ENCODE measurements at places on chromosomes 3 and 15. TPM values are rescaled to one million over a fixed set of nuclear protein-coding genes. Genes with fewer than 3 reads are reported as not detected.
A peak's percentile ranks its signal among the peaks of the same experiment; 100 is the strongest.

The DUOX1 gene
- total RNA-seq: under 0.01 TPM

- DNase-seq: no peak
Observed at GRCh38 chr15:68337826-68338225, 60.3 kb downstream of the FEM1B start.

The TRIM42 gene
- total RNA-seq: not detected

GRCh38 chr15:65077981-65078352 is 1.4 kb downstream of the KBTBD13 start:
- peak; percentile 97 for DNase-seq

- DNase-seq: no peak
Observed at GRCh38 chr3:187952849-187953248, 201.1 kb upstream of the LPP start.

DNA sequence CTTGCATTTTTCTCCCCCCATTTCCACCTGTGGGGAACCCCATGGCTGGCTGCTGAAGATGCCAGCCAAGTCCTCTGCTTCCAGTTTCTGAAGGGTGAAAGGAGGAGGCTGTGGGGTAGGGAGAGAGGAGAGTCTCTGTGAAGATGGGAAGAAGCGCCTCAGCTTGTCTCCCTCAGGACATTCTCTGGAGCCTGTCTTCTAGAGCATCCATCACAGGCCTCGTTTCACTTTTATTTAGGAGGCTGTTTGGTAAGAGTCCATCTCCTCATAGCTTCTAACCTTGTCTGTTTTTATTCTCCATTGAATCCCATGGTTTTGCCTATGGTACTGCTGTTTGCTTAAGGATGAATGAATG is 8.8 kb upstream of the LCTL start:
- DNase-seq: no peak

DNA sequence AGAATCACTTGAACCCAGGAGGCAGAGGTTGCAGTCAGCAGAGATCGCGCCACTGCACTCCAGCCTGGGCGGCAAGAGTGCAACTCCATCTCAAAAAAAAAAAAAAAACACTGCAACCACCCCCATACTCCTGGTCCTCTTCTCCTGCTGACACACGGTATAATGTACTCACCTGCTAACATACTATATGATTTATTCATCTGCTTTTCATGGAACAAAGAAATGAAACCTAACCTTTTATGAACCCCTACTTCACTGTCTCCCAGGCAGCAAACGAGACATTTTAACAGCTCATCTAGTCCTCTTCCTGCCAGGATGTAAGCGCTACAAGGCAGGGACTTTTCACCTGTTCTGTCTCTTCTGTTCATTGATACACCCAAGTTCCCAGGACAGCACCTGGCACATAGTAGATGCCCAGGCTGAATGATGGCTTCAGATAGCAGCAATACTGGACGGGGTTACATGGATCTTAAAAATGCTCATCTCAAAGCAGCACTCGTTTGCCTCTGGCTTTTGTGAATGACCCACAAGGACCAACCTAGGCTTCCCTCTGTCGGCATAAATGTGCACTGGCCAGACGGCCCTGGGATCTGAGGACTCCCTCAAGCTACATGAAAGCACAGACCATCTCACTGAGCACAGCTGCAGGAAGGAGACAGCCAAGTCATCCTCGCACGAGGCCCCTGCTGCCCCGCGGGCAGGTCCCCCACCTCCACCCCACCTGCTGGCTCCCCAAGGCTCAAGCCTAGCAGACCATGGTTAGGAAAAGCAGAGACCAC is 20.3 kb downstream of the XXYLT1 start:
- no peak for DNase-seq

DNA sequence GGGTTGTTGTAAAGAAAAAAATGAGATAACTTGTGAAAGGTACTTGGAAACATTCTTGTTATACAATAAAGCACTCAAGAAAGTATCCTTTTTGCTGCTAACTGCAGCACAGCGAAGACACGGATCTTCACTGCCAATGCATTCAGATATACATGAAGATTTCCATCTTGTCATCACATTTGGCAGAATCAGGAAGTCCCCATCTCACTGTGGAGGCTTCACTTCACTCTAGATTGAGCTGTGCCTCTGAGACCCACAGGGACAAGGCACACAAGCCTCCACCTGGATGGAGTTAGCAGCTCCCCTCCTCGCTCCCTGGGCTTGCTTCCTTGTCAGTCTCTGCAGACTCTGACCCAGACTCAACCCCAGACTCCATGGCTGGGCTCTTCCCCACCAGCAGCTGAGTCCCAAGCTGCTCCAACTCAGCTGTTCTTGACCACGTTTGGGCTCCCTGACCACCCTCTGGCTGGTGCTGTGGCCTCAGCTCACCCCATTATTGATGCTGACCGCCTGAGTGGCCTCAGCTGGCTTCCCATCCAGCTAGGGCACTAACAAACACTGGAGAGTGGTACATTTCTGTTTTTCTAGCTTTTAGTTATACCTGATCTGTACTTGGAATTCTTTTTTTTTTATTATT is 45.4 kb upstream of the SMAD3 start:
- no peak for DNase-seq

The SSUH2 gene
- not detected for total RNA-seq
